ENCODE measurements at places on chromosomes 12 and 14. TPM values are rescaled to one million over a fixed set of nuclear protein-coding genes. Genes with fewer than 3 reads are reported as not detected.

Gene IPO4
- total RNA-seq: 17.3 TPM

Gene SLC17A8
- 15.2 TPM for total RNA-seq

Gene DAO
- 3.8 TPM for total RNA-seq

Gene BDKRB2
- 14.2 TPM for total RNA-seq

Gene RERG
- 4.1 TPM for total RNA-seq

- DNase-seq: no peak
Measured at GRCh38 chr12:3157581-3158323, 80.6 kb downstream of the TSPAN9 start.

- DNase-seq: no peak
Measured at GRCh38 chr12:69688021-69688420, 11.1 kb downstream of the BEST3 start.

GRCh38 chr12:24025153-24025798 lies 75.8 kb upstream of the SOX5 start:
- DNase-seq: no peak

DNA sequence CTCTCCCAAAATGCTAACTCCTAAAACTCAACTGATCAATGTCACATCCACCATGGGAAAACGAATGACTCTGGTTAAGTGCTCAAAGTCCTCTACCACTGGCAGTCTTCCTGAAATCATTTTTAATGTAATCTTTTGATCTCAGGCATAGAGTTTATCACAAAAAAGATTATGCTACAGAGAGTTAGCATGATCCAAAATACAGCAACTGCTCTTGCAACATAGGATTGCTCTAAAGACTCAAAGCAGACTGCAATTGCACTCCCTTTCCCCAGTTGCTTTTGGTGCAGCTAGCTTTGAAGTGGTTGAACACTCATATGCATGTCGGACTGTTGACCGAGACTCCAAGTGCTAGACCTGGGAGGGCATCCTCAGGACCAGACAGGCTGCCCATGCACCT lies 109.3 kb downstream of the C12orf42 start:
- no peak for DNase-seq

All from left colon (tissue), 2 donors.